Thoracic aorta endothelial cell (primary cell): ENCODE measurements at places on chromosomes 2 and 18. TPM values are rescaled to one million over a fixed set of nuclear protein-coding genes. Genes with fewer than 3 reads are reported as not detected.

TRAPPC12 gene
- 47.2 and 48.2 TPM in 2 replicates for total RNA-seq

ITM2C gene
- 2.0 and 3.9 TPM in 2 replicates for total RNA-seq

GKN2 gene
- not detected in 2 replicates for total RNA-seq

GALNT13 gene
- total RNA-seq: 0.27 and 4.2 TPM in 2 replicates

ABCG5 gene
- total RNA-seq: not detected in 2 replicates

NEB gene
- 1.2 and 1.3 TPM in 2 replicates for total RNA-seq

ABCB11 gene
- total RNA-seq: 0.50 and 0.53 TPM in 2 replicates

KHK gene
- 2.4 and 3.4 TPM in 2 replicates for total RNA-seq
